ENCODE measurements at places on chromosomes 5 and 9. TPM values are rescaled to one million over a fixed set of nuclear protein-coding genes. Genes with fewer than 3 reads are reported as not detected.

GRCh38 chr9:133533857-133534256 is 647 bp upstream of the ADAMTSL2 start:
- no peak for DNase-seq

DNA sequence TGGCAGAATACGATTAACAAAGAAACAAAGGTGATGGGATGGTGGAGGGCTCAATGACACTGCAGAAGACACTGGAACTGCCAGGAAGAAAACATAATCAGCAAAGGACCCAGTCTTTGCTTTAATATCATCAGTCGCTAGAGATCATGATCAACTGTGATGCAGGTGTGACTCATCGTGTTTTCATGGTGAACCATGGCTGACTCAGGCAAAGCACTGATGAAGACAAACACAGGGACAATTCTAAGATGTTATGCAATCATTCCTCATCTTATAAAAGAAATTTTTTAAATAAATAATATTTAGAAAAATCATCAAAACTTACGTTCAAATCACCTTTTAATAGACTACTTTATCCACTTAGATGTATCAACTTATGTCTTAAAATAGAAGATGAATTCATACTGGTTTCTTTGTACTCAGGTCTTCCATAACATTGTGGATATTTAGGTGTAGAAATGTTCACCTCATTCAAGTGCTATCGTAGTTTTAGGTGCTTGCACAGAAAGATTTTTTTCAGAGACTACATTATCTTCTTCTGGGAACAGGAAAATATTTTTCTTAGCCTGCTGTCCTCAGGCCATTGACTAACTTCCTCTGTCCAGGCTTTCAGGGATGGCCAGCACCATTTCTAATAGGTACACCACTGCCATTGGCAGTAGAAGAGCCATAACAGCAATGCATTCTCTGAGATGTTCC is 673.4 kb upstream of the MEF2C start:
- no peak for DNase-seq

GRCh38 chr5:146797658-146798057 is 80.9 kb downstream of the PPP2R2B start:
- peak; percentile 43 for DNase-seq

DNA sequence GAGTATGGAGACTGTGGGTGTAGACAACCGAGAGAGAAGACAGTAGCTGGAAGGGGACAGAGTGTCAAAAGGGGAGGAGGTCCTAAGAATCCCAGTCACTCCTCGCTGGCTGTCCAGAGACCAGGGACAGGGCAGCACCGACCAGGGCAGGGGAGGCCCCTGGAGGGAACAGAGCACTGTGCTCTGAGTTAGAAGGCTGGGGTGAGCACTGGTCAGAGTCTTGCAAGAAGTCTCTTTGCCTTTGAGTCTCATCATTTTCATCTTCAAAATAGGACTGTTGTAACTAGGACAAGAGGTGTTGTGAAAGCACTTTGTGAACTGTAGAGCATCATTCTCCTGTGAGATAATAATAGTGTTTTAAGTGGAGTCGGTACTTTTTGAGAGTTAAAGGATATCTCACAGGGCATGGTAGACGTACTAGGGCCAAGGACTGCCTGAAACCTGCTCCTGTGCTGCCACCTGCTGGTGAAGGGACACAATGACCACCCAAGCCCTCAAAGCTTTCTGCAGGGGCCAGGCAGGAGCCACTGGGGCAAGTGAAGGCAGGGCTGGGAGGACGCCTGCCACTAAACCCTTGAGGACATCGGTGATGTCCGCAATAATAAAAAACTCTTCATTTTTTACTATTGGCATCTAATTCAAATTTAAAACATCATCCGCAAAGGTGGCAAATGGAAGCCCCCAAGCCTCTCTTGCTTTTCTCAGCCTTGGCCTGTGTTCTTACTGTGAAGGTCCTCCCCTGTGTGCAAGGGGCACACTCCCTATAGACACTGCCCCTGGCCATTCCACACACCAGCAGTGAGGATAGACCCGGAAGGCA is 28.2 kb downstream of the SLC6A7 start:
- peak; percentile 78 for DNase-seq

DNA sequence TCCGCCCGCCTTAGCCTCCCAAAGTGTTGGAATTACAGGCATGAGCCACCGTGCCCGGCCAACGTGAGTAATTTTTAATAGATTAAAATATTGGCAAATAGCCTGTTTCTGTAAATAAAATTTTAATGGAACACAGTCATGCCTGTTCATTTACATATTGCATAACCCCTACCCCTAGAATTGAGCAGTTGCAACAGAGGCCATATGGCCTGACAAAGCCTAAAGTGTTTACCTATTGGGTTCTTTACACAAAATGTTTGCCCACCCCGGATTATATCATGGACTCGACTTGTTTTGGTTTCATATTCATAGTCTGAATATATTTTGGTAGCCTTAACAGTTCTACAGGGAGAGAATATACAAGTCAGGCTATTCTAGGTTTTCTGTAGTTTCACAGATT is 5.3 kb downstream of the NSA2 start:
- DNase-seq = no peak

GRCh38 chr9:90894986-90895687 is 93.5 kb downstream of the SYK start:
- no peak for DNase-seq

DNA sequence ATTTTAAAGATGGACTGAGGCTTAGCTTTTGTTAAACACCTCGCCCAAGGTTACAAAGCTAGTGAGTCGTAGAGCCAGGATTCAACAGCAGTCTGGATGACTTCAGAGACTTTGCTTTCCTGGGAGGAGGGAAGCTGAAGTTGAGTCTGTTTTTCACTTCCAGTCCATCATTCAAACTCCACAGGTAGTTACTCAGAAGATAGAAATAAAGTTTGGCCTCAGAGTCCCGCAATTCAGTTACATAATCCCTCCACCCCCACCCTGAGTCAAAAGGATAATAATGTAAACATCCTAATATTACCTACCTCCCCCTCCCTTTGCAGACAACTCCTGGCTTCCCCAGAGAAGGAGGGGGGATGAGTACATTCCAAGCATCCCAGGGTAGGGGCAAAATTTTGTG is 8.1 kb downstream of the HBEGF start:
- no peak for DNase-seq

- no peak for DNase-seq
Measured at GRCh38 chr9:93258419-93258817, 74.5 kb downstream of the WNK2 start.

GRCh38 chr5:147558826-147559225 is 49.0 kb upstream of the DPYSL3 start:
- peak; percentile 52 for DNase-seq

Gene IL17B
- not detected for polyA plus RNA-seq

Gene PDCD1LG2
- 0.31 TPM for polyA plus RNA-seq

Gene RGMB
- polyA plus RNA-seq = 24.9 TPM

Gene PRLR
- polyA plus RNA-seq = 0.07 TPM

Gene CCL28
- polyA plus RNA-seq = 0.64 TPM

Gene IFNA21
- polyA plus RNA-seq = not detected

Gene SLC36A3
- not detected for polyA plus RNA-seq

Gene C9orf57
- not detected for polyA plus RNA-seq

Gene CCL27
- 1.4 TPM for polyA plus RNA-seq

Gene IFNA13
- not detected for polyA plus RNA-seq
